Activated CD4-positive, alpha-beta memory T cell treated with anti-CD3 and anti-CD28 coated beads, Interleukin-2, amount 10 ng/mL, durations not matched to agents 7 days and 5 days (primary cell): ENCODE measurements at places on chromosomes 6 and 20.

GRCh38 chr6:105301756-105302616, 100.9 kb downstream of the PREP start:
- no peak for DNase-seq
- H3K4me1 ChIP-seq = no peaks in the 10 kb centered on the region

- peaks cover 2% of the 10 kb centered on the region for H3K27me3 ChIP-seq
- no peak for DNase-seq
Observed at GRCh38 chr6:116431964-116432595, 29.1 kb upstream of the CALHM6 start.

DNA sequence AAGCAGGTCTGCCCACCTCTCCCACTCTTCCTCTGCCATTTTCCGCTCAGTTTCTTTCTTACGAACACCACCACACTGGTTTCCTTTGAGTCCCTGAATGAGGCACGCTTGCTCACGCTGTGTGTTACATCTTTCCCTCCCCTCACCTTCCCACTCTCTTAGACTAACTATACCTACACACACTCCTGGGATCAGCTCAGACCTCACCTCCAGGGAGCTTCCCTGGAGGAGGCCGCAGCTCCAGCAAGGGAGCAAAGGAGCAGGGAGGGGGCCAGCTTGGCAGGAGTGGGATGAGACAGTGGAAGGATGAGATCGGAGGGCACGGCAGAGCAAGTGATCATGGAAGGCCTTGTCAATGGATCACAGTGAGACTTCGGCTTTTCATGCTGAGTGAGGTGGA, 28.3 kb upstream of the B4GALT5 start:
- H3K4me3 ChIP-seq = no peak overlapping the region
- no peak for DNase-seq
- peaks cover 12% of the 10 kb centered on the region for H3K27me3 ChIP-seq
- no peak overlapping the region for H3K27ac ChIP-seq
- H3K4me1 ChIP-seq = peaks cover 3% of the 10 kb centered on the region

DNA sequence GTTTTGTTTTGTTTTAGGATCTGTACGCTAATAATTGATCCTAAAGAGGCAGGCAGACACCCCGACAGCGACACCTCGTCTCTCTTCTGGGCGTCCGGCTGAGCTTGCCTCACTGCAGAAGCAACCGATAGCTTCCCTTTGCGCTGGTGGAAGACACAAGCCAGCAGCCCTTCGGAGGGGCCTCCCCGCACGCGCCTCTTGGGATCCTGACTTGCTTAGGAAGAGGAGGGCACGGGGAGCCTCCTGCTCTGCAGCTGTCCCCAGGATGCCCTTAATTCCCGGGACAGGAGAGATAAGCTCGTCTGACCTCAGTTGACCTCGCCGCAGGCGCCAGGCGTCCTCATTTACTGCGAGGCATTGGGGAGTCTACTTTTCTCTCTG, 94.0 kb downstream of the CD83 start:
- no peaks in the 10 kb centered on the region for H3K36me3 ChIP-seq
- peaks cover 16% of the 10 kb centered on the region for H3K4me1 ChIP-seq
- H3K27ac ChIP-seq = peak overlapping the region; percentile 64
- no peaks in the 10 kb centered on the region for H3K27me3 ChIP-seq
- H3K4me3 ChIP-seq = peak overlapping the region; percentile 81
- no peak for DNase-seq

- H3K27me3 ChIP-seq = peaks cover 12% of the 10 kb centered on the region
- no peak for DNase-seq
- no peaks in the 10 kb centered on the region for H3K4me1 ChIP-seq
Observed at GRCh38 chr6:90870561-90870960, 283.7 kb upstream of the MAP3K7 start.

- no peaks in the 10 kb centered on the region for H3K36me3 ChIP-seq
- no peak overlapping the region for H3K27ac ChIP-seq
- H3K4me1 ChIP-seq = no peaks in the 10 kb centered on the region
- H3K27me3 ChIP-seq = no peaks in the 10 kb centered on the region
Observed at GRCh38 chr6:141307309-141307998, 825.3 kb upstream of the GJE1 start.

DNA sequence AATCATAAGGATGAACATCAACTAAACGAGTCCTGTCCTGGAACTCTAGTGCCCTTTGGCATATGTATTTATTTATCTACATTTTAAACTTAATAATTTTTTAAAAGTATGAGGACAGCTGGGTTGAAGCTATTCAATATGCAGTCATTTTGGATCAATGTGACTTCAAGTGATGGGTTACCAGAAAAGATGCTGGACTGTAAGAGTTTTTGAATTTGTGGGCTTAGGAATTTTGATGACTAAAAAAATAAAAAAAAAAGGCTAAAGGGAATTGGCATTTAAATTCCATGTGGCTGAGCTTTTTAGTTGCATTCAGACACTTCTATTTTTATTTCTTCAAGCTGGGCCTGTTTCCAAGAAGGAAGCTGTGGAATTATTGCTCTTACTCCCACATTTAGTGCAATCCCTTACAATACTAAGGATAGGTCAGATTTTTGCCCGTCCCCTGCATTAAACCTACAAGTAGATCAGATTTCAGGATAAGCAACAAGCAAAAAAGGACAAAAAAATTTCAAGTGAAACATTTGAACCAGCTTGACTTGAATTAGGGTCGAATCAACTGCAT, 704.2 kb upstream of the CITED2 start:
- DNase-seq = no peak
- no peak overlapping the region for H3K27ac ChIP-seq
- no peak overlapping the region for H3K4me3 ChIP-seq
- no peaks in the 10 kb centered on the region for H3K36me3 ChIP-seq
- no peaks in the 10 kb centered on the region for H3K27me3 ChIP-seq
- H3K4me1 ChIP-seq = no peaks in the 10 kb centered on the region

DNA sequence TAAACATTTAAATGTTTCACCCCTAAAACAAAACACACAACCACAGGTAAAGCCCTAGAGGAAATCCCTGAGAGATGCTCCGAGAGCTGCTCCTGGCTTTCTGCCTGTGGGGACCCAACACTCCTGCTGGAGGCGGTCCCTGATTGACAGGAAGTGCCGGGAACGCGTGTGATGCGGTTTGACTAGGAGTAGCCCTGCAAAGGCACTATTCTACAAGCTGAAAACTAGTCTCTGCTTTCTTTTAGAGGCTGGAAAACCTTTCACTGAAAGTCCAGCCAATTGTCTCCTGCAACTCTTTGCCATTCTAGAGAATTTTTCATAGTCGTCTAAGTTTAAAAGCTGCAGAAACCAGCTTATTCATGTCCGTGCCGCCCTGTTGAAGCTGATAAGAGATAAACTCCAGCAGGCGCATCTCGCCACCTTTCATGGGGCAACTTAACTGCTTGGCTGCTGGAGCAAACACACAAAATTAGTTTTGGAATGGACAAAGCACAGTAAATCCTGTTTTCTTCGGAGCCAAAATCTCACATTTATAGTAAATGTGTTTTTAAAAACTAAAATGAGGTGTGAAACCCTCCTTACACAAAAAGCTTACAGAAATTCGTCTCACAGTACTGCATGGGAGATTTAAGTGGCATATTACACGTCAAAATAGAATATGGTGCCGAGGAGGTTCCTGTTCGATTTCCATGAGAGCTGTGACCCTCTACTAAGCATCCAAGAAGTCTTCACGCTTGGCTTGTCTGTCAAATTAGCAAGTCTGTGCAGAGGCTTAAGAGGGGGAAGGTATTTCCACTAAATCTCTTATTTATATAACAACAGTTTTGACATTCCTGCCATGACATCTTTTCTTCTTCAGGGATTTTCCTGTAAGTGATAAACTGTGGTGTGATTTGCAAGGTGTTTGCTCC, 46.9 kb downstream of the DACT2 start:
- H3K27me3 ChIP-seq = peaks cover 3% of the 10 kb centered on the region
- no peaks in the 10 kb centered on the region for H3K36me3 ChIP-seq
- no peaks in the 10 kb centered on the region for H3K4me1 ChIP-seq
- no peak for DNase-seq

DNA sequence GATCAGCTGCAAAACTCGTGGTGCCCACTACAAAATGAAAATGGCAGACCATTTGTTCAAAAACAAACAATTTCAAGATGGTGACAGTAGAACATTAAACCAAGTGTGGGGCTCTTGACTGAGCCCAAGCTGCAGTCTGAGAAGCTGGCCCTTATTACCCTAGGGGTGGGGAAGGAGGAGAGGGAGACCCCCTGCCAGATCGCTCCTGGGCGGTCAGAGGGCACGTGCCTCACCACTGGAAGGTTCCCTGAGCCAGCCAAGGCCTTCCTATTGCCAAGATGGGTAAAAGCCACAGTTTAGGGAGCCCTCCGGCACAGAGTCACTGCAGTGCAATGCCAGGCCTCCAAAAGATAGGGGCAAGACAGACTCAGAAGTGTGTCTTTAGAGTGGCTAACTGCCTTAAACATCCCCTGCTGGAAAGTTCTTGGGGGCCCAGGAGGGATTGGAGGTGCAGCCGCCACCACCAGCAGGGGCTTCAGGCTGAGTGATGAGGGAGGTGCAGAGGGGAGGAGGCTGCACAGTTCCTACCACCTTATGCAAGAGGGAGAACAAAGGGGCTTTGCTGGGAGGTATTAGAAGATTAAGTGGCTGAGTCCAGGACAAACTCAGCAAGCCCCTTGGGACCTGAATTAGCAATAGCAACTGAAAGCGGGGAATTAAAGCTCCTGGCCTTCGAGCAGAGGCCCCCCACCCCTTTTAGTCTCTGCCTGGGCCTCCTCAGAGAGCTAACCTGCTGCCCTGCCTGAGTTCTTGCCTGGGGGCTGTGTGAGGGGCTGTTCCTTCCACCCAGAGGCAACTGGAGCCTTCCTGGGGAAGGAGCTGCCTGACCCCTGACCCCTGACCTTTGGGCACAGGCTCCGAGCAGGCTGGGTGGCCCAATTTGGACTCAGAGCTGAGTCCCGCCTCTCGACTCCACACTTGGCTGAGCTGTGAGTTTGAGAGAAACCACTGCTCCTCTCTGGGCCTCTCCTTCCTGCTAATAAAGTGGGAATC, 88.4 kb downstream of the VEGFA start:
- no peak overlapping the region for H3K4me3 ChIP-seq
- no peaks in the 10 kb centered on the region for H3K4me1 ChIP-seq
- no peak overlapping the region for H3K27ac ChIP-seq
- no peaks in the 10 kb centered on the region for H3K36me3 ChIP-seq

DNA sequence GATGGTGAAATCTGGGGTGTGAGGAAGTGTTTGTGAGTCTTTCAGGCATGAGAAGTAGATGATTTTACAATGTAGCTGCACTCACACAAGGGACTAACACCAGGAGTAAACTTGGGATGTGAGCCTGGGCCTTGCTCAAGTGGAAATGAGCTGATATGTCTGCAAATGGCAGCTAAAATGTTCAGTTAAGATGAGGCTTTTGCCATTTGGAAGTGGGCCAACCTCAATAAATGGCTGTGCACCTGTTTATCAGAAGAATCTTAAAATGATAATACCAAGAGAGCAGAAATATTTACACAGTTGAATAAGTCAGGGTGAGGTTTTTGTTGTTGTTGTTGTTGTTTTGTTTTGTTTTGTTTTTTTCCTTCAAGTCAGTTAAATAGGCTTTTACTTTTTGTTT, 25.7 kb upstream of the KLHL31 start:
- H3K27me3 ChIP-seq = peaks cover 19% of the 10 kb centered on the region
- DNase-seq = no peak
- no peaks in the 10 kb centered on the region for H3K4me1 ChIP-seq
- no peaks in the 10 kb centered on the region for H3K36me3 ChIP-seq
- no peak overlapping the region for H3K4me3 ChIP-seq

DNA sequence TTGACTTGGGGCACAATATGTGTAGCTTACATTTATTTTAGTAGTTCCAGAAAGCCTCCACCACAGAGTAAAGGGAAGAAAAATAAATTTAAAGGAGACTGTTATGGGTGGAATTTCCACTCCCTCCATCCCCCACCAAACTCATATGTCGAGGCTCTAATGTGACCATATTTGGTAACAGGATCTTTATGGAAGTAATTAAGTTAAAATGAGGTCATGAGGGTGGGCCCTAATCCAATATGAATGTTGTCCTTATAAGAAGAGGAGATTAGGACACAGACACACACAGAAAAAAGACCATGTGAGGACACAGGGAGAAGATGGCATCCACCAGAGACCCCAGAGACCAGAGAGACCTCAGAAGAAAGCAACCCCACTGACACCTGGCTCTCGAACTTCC, 189.7 kb downstream of the EDN1 start:
- H3K4me3 ChIP-seq = no peak overlapping the region
- DNase-seq = no peak
- no peaks in the 10 kb centered on the region for H3K36me3 ChIP-seq
- no peaks in the 10 kb centered on the region for H3K27me3 ChIP-seq
- no peaks in the 10 kb centered on the region for H3K4me1 ChIP-seq
- H3K27ac ChIP-seq = no peak overlapping the region
